ENCODE measurements at places on chromosomes 11 and 22. TPM values are rescaled to one million over a fixed set of nuclear protein-coding genes. Genes with fewer than 3 reads are reported as not detected.

DNA sequence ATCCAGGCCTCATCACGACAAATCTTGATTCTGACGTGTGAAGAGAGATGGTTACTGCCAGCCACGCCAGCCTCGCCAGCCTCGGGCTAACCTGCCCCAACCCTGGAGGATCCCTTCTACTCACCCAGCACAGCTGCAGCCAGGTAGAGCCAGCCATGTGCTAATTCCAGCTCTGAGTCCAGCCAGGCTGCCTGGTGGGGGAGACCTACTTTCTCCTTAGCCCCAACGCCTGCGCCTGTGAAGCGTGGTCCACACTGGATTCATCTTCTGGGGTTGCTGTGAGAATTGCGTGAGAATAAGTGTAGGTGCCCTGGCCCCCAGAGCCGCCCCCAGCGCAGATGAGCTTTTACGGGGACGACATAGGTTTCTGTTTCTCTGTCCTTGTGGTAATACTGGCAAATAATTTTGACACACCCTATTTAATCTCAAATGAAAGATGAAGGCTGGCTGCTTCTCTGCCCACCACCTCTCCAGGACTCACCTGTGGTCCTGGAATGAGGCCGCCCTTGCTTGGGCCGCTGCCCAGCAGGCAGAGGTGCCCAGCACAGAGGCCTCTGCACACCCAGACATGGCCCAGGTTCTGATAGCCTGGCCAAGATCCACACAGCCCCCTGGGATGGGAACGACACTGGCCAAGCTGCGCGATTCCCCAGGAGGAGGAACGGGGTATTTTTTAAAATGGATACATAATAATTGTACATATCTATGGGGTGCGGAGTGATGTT is 528.4 kb downstream of the TBC1D22A start:
- DNase-seq, result peak; percentile 49

GRCh38 chr11:58745705-58746364 is 14.1 kb upstream of the GLYAT start:
- no peak for DNase-seq

DNA sequence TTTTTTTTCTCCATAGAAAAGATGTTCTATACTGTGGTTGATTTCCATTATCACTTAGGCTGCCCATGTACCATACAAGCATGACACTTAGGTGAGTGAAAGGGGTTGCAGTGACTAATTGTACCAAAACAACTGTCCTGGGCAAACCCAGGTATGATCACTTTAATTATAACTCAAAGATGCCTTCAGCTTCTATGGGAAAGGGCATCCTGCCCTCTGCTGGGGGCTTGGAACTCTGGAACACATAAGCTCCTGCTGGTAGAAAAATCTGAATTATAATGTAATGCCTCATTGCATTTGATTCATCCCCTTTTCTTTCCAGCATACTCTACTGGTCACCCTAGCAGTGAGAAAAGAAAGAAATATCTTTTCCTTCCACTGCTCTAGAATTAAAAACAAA is 206.3 kb downstream of the DDX10 start:
- no peak for DNase-seq

DNA sequence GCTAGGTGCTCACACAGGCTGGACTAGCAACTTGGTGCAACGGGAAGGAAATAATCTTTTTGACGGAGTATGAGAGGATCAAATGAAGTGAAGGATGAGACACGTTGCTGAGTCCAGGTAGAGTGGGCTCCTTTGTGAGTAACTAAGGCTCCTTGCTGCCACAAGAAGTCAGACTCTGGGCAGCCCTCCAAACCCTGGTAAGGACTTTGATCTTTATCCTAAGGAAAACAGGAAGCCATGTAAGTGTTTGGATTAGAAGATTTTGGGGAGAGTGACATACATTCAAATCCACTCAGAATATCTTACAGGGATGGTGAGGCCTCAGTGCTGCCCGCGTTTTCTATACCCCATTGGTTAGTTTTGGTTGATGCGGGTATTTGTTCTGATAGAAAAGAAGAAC is 155.9 kb upstream of the RAG2 start:
- DNase-seq, result no peak

DNA sequence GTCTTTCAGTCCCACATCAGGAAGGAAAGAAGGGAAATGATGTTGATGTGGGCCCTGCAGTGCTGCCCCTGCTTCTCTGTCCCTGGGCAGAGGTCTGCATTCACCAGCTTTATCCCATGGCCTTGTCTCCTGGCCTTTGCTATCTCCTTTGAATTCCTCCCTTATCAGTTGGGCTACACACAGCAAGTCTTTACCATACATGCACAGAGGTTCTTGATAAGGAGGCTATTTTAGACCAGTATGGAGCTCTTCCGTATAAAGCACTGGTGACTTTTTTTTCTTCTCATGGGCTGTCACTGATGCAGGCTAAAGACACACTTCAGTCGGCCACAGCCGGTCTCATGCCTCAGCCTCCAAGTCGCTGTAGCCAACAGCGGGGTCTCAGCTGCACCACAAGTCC is 20.2 kb downstream of the MYO18B start:
- DNase-seq, result no peak

TSGA10IP gene
- not detected for total RNA-seq

- no peak for DNase-seq
Measured at GRCh38 chr22:37112084-37112728, 2.7 kb upstream of the TMPRSS6 start.

GRCh38 chr11:80432057-80432456 is 991.2 kb upstream of the TENM4 start:
- no peak for DNase-seq

DNA sequence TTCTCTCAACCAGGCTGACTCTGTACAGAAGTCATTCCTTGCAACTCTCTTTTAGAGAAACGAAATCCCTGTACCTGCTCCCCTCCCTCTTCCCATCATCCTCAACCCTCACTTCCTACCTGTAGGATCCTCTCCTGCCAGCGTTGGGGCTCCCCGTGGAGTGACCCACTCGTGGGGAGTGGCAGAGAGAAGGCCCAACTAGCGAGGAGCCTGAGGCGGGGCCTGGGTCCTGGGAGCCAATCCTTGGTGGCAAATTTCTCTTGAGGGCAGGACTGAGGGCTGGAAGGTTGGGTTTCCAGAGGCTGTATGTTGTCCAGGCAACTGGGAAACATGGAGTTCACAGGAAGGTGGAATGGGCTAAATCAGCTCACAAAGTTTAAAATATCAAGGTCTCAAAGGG is 10.4 kb downstream of the NHERF4 start:
- DNase-seq, result peak; percentile 69
